ENCODE measurements at places on chromosomes 11 and 22. TPM values are rescaled to one million over a fixed set of nuclear protein-coding genes. Genes with fewer than 3 reads are reported as not detected.

Gene SLC22A25
- not detected for total RNA-seq

Gene PANX3
- total RNA-seq = not detected

Gene APOBEC3B
- total RNA-seq = 1.3 TPM

Gene TRIM48
- not detected for total RNA-seq

Gene CHADL
- total RNA-seq = 3.9 TPM

Gene SLC25A45
- total RNA-seq = 0.56 TPM

Gene IRF7
- total RNA-seq = 12.0 TPM

Gene MPEG1
- total RNA-seq = not detected

Gene RCOR2
- 2.3 TPM for total RNA-seq

Gene RTCB
- 89.5 TPM for total RNA-seq

Gene CELF1
- total RNA-seq = 52.2 TPM

All from airway epithelial cell (primary cell).